Thyroid gland (tissue), 4 donors: ENCODE measurements at places on chromosomes 4 and X. TPM values are rescaled to one million over a fixed set of nuclear protein-coding genes. Genes with fewer than 3 reads are reported as not detected.
A peak's percentile ranks its signal among the peaks of the same experiment; 100 is the strongest.

Gene CSAG1
- not detected for total RNA-seq

Gene CENPVL1
- total RNA-seq: not detected

Gene PCYT1B
- total RNA-seq: not detected

Gene PAGE5
- total RNA-seq: not detected

Gene SLC10A6
- total RNA-seq: 7.1 TPM

Gene SLITRK2
- total RNA-seq: 1.3 TPM

Gene ADH1B
- total RNA-seq: 156 TPM

DNA sequence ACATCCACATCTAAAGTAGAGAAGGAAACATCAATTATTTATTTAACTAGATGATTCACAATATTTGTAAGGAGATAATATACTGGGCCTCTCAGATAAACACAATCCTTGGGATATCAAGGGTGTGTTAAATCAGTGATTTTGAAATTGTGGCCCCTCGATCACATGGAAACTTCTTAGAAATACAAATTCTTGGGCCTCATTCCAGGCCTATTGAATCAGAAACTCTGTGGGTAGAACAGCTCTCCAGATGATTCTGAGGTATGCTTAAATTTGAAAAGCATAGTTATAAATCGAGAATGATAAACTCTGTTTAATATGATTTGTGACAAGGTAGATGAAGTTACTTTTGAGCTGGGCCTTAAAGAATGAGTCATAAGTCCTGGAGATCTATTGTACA is 64.3 kb upstream of the GPR174 start:
- no peak for DNase-seq

GRCh38 chrX:49921109-49921508 is 1.3 kb upstream of the CLCN5 start:
- DNase-seq: no peak

DNA sequence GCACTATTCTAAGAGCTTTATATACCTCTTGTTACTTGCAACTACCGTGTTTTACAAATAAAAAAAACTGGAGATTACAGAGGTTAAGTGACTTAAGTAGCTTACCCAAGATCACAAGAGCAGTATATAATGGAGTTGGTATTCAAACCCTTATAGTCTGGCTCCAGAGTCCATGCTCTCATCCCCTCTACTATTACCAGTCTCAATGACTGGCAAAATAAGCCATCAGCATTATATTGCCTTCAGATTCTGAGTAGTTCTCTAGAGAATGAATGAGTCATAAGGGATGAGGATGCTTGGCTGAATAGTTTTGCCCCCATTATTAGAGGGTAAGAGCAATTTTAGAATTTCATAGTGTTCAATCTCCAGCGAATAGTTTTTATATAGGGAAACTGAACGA is 170.1 kb upstream of the ATOH1 start:
- DNase-seq: no peak

GRCh38 chr4:138673053-138673452 is 342.5 kb upstream of the NOCT start:
- no peak for DNase-seq

GRCh38 chrX:50812995-50813842 is 775 bp downstream of the SHROOM4 start:
- peak; percentile 44 for DNase-seq

DNA sequence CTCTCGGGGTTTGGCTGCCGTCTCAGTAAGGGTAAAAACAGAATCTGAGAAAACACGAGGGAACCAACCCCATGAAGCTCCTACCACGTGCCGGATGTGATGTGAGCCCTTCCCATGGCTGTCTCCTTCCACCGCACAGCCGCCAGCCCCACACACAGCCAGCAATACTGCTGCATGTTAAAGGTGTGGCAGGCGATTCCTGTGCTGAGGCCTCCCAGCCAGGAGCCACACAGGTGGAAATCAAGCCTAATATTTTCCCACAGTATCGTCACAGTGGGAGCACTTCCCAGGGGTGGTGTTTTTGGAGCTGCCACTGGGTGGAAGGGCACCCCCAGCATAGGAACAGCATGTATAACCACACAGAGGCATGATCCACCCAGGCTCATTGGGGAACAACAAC is 77.5 kb downstream of the SLC2A9 start:
- no peak for DNase-seq

DNA sequence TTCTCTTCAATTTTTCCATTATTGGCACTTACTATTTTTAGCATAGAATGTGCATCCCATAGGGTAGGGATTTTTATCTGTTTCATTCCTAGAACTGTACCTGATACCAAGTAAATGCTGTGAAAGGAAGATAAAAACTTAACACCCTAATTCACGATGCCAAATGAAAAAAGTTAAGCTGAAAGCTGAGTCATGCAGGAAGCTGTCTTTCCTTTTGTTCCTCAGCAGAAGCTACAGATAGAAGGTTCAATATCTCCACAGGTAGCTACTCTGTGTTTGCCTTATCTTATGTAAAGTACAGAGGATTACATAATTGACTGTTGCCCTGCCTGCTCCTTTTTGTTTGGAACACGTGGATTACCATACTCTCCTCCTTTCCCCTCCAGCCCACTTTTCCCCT is 77.0 kb downstream of the LRP2BP start:
- DNase-seq: no peak

DNA sequence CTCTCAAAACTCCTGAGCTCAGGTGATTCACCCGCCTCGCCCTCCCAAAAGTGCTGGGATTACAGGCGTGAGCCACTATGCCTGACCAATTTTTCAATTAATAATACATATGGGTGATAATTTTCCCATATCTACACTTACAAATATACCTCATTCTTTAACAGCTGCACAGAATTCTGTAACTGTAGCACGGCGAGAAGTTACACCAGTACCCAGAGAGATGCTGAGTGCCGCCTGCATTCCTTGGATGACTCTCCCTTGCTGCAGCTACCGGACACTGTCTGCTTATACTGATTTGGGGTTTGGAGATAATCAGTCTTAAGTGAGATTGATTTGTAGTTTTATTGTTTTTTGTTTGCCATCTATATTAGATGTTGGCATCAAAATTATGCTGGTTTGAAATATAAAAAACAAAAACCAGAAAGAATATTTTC is 5.8 kb downstream of the TIFA start:
- DNase-seq: no peak

- DNase-seq: no peak
Observed at GRCh38 chrX:2487366-2487765, 13.4 kb downstream of the DHRSX start.

GRCh38 chrX:41240509-41240908 is 93.5 kb upstream of the DDX3X start:
- no peak for DNase-seq

GRCh38 chrX:34849371-34849770 is 93.2 kb upstream of the FAM47B start:
- DNase-seq: no peak

DNA sequence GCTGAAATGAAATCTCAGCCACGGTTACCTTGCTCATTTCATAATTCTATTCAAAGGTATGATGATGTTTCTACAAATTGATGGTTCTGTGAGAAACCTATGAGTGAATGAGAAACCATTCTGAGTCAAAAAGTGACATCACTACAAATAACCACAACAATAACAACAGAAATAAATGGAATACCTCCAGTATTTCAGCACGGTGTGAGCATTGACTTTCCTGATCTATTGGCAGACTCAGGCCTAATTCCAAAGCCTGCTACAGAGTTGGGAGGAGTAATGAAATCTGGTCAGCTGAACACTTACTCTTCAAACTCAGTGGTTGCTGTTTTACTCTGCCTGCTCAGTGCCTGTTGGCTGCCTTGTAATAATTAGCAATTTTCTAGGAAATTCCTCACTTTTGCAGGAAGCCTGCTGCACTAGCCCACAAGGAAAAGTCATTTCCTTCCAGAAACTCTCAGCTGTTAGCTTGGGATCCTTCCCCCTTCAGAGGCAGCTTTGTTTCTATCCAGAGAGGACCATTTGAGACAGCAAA is 18.8 kb upstream of the SYNPO2 start:
- no peak for DNase-seq

DNA sequence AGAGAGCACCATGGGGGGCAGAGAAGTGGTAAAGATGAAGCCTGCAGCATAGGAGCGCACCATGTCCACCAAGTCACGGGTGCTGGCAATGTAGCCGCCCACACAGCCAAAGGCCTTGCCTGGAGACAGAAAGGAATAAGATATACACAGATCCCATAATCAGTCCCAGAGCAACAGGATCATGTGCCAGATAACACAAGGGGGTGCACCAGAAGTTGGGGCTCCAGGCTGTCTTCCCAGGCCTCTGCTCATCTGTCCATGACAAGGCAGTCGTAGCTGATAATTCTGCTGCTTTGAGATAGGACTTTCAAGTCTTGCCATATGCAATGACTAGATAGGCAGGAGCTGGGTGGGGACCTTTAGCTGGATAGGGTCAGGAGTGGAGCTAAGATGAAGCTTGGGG is 14.7 kb downstream of the APEX2 start:
- DNase-seq: no peak

GRCh38 chr4:23728971-23729370 is 160.9 kb downstream of the PPARGC1A start:
- DNase-seq: no peak

GRCh38 chr4:76216975-76217814 is 3.6 kb upstream of the SCARB2 start:
- no peak for DNase-seq

- DNase-seq: peak; percentile 2
Observed at GRCh38 chr4:188822698-188823097, 683.5 kb downstream of the TRIML1 start.
